ENCODE measurements at places on chromosomes 6 and 20. TPM values are rescaled to one million over a fixed set of nuclear protein-coding genes. Genes with fewer than 3 reads are reported as not detected.

The ADA gene
- 8.9 TPM for total RNA-seq

The SYNGAP1 gene
- total RNA-seq: 4.8 TPM

The SPATS1 gene
- total RNA-seq: not detected

The LCA5 gene
- total RNA-seq: 1.9 TPM

The SOX18 gene
- total RNA-seq: 34.3 TPM

The SEL1L2 gene
- total RNA-seq: 0.43 TPM

The CLPSL2 gene
- not detected for total RNA-seq

The MUC21 gene
- total RNA-seq: not detected

The SRSF12 gene
- not detected for total RNA-seq

The TBX18 gene
- total RNA-seq: 5.5 TPM

The SLCO4A1 gene
- 12.1 TPM for total RNA-seq

The ANKRD66 gene
- not detected for total RNA-seq

The KIAA1755 gene
- total RNA-seq: 5.4 TPM

The PGC gene
- not detected for total RNA-seq

The SPDEF gene
- not detected for total RNA-seq

The SLC17A1 gene
- not detected for total RNA-seq

The C6orf58 gene
- total RNA-seq: not detected

The WFDC2 gene
- 1.0 TPM for total RNA-seq

The RIPPLY2 gene
- total RNA-seq: not detected

The NKAPL gene
- total RNA-seq: 5.1 TPM
